ENCODE measurements at places on chromosomes 6 and 20.

GRCh38 chr6:20680697-20681165 is 146.5 kb downstream of the CDKAL1 start:
- peak; percentile 13 for DNase-seq

DNA sequence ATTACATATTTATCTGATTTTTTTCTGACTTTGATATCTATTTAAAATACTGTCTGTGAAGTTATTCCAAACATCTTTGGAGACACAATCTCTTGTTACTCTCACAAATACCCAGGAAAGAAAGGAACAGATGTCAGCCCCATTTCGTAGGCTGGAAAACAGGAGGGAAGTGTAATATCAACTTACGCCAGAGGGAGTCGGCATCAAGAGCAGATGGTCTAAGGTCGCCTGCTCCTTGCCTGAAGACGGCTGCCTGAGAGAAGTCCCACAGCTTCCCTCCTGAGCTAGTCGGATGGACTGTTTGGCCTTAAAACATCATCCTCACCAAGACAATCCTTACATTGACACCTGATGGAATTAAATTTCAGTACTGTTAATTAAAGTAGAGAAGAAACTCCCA is 13.4 kb downstream of the CST7 start:
- DNase-seq: no peak

- DNase-seq: no peak
Observed at GRCh38 chr20:21074605-21075336, 31.4 kb downstream of the LINC00237 start.

DNA sequence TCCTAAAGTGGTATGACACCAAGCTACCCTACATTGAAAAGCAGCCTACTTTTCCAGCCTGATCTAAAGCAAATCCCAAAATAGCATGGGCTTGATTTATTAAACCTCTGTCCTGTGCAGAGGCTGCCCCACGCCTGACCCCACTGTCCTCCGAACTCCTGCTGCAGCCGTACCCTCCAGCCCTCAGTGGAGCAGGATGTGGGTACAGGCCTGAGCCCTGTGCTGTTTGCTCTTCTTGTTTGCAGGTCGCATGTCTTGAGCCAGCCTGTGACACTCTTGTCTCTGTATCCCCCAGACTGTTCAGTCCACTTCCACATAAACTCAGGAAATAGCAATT is 61.2 kb downstream of the RPP40 start:
- no peak for DNase-seq

- no peak for DNase-seq
Observed at GRCh38 chr20:12068121-12068520, 150.4 kb downstream of the BTBD3 start.

- no peak for DNase-seq
Observed at GRCh38 chr20:42790111-42790510, 399.6 kb downstream of the PTPRT start.

GRCh38 chr20:56691325-56691998 is 62.4 kb downstream of the TFAP2C start:
- no peak for DNase-seq

GRCh38 chr6:111418971-111419693 is 63.9 kb downstream of the REV3L start:
- DNase-seq: no peak

DNA sequence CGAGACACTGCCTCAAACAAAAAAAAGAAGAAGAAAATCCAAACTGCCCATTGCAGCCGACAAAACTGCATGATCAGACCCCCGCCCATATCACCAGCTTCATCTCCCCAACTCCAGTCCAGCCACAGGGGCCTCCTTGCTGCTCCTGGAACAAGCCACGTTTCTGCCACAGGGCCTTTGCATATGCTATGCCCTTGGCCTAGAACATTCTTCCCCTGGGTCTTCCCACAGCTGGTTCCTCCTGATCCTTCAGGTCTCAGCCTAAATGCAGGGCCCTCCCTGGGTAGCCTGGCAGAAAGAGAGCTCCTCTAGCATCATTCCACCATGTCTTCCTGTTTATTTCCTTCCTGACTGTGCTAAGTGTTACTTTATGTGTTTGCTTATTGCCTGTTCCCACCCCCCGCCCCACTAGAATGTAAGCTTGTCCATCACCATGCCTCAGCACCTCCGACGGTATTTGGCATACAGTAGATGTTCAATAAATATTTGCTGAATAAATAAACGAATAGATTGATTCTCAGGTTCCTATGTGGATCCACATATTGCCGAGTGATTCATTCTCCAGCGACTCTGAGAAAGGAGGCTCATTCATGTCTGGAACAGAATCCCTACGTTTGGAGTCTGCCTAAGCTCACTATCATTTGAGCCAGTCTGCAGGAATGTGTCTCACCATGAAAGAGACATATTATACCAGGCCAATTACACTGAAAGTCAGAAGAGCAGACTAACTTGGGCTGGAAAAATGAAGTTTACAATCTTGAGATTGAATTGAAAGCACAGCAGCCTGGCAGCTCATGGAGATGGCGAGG is 56.1 kb downstream of the NFATC2 start:
- DNase-seq: no peak
